Left kidney (tissue), 8 donors: ENCODE measurements at places on chromosomes 4 and X. TPM values are rescaled to one million over a fixed set of nuclear protein-coding genes. Genes with fewer than 3 reads are reported as not detected.

DNA sequence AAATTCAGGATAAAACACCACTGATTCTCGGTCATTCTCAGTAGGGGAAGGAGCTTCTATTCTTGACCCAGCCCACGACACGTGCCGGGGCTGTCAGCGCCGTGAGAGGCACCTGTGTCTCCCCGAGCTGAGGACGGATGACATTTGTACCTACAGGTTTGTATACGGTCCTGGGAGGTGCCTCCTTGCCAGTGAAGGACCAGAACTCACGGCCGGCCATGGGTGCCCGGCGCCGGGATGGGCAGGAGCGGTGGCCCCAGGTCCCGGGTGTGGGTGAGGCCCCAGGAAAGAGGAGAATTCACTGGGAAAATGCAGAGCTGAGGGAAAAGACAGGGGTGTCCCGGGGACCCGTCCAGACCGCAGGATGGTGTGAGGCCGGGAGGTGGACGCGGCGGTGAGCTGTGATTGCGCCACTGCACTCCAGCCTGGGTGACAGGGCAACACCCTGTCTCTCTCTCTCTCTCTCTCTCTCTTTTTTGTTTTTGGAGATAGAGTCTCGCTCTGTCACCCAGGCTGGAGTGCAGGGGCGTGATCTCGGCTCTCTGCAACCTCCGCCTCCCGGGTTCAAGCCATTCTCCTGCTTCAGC is 48.9 kb upstream of the PPP2R3B start:
- no peak for DNase-seq

- DNase-seq: no peak
These were observed 77.2 kb downstream of the JAKMIP1 start for GRCh38 chr4:6123116-6123515.

Gene ARX
- polyA plus RNA-seq: not detected

GRCh38 chr4:42396752-42397634 is at the start of gene SHISA3:
SHISA3 (plus strand) TSS chr4:42397488; CDS start chr4:42398057, 569 bp downstream.
- DNase-seq: peak; percentile 73

GRCh38 chr4:153647975-153648374 is 36.1 kb upstream of the TLR2 start:
- DNase-seq: no peak

DNA sequence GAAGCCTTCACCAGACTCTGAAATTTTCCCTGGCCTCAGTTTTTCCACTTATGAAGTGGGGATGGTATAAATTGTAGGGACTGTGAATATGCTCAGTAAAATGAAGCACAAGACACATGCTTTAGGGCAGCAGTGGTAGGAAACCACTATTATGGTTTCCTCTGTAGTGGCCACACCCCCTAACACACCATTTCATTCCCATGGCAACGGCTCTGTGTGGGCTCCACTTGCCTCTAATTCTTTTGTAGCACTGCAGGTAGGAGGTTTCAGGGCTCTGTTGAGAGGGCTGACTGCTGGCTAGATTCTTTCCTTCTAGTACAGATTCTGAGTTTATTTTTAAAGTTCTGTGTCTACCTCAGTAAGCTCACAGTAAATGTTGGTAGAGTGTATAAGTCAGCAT is 3.5 kb upstream of the VMA21 start:
- no peak for DNase-seq

GRCh38 chrX:108312011-108312410 is 126.2 kb downstream of the COL4A6 start:
- no peak for DNase-seq

DNA sequence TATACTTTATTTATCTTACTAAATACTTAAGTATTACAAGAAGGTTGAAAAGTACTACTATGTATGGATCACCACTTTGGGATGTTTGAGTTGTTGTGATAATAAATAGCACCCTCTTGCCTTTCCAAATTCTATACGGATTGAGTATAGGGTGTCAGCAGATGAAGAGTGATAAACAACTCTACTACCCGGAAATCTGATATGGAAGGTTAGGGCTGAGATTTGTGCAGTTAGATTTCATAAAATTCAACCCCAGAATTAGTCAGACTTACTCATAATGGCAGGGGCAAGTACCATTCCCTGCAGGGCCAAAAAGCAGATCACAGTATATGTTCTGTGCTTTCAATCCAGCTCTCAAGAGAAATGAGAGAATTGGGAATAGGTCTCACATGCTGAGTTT is 1008.9 kb upstream of the PCDH7 start:
- no peak for DNase-seq

DNA sequence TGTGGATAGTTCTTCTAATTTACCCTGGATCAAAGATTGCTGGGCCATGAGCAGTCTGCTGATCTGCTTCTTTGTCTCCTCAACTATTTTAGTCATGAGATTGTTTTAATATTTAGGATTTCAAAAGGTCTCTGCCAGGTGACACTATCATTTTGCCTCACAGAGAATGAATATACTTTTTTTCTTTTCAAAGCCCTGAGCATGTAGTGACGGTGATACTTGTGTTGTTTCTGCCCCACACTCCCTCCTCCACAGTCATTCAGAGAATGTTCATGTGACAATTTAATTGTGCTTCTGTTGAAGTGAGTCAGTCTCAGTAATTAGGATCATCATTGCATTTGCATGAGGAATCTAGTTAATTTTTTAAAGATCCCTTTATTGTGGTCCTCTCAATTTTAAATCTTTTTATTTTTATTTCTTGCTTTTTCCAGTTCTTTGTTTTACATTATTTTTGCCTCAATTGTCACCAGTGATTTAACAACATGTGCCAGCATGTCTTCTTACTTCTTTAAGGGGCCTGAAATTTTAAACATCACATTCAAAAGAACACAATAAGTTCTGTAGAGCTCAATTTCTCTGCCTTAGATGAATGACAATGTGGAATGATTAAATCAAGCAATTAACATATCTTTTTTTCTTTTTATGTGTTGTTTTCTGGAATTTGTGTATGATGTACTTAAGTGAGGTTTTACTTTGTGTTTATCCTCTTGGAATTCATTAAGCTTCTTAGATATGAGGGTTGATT is 12.3 kb downstream of the MMRN1 start:
- DNase-seq: no peak

GRCh38 chr4:113077575-113077974 is 28.1 kb downstream of the ANK2 start:
- no peak for DNase-seq

Gene STOX2
- 14.2 TPM for polyA plus RNA-seq

Gene P2RY4
- 0.48 TPM for polyA plus RNA-seq

Gene ACE2
- polyA plus RNA-seq: 55.0 TPM

DNA sequence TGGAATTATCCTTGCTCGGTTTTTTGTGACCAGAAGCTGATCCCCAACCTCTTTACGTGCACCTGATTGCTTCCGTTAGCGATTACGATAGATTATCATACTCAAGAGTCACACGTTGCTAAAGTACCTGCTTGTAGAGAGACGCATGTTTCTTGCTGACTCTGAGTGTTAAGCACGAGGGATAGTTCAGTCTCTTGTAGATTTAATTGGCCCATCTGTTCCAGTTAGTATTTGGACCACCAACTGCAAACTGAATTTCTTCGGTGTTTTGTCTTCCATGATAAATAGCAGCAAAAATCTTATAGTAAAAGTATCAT is 516 bp upstream of the COX18 start:
- no peak for DNase-seq

DNA sequence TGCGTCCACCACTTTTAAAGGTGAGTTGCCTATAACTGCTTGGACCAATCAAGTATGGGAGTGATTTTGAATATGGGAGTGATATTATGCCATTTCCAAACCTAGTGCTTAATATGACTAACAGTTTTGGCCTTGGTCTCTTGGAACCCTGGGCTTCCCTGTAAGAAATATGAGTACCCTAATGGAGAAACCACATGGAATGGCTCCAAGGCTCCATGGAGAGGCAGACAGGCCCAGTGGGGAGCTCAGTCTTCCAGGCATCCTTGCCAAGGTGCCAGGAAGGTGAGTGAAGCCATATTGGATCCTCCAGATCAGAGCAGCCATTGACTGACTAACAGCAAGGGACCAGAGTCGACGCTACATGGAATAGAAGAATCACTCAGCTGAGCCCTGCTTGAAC is 53.2 kb downstream of the MAML3 start:
- no peak for DNase-seq

Gene RADX
- 9.3 TPM for polyA plus RNA-seq

DNA sequence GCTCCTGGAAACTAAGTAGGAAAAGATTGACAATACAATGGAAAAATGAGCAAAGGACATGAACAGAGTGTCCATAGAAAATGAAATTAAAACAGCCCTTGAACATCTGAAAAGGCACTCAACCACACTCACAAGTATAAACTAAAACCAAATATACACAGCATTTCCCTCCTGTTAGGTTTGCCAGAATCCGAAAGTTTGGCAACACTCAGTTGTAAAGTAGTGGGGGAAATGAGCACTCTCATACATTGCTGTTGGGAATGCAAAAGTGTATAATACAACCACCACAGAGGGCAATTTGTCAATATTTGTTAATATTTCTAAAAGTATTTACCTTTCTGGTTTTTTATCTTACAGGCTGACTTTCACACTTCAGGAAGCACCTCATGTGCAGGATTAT is 84.2 kb upstream of the TMEM164 start:
- DNase-seq: no peak

Gene ARAP2
- 8.7 TPM for polyA plus RNA-seq

DNA sequence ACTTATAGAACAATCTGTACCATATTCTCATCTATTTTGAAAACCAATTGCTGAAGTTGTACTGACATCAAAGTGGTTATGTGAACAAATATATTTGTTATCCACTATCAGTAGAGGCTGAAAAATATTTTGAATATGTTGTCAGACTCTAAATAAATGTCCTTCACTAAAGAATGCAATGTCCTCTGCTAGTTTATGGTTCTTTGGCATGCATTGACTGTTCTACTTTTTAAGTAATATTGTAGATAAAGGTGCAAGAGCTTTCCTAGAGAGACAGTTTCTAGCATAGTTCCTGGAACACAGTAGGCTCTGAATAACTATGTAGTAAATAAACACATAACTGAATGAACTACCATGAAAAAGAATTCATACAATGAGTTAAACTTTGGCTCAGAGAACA is 18.2 kb upstream of the COX7B2 start:
- no peak for DNase-seq

GRCh38 chrX:20571611-20572010 is 304.9 kb upstream of the RPS6KA3 start:
- DNase-seq: no peak

Gene TCEAL6
- polyA plus RNA-seq: 0.25 TPM

Gene AFF2
- 6.5 TPM for polyA plus RNA-seq

DNA sequence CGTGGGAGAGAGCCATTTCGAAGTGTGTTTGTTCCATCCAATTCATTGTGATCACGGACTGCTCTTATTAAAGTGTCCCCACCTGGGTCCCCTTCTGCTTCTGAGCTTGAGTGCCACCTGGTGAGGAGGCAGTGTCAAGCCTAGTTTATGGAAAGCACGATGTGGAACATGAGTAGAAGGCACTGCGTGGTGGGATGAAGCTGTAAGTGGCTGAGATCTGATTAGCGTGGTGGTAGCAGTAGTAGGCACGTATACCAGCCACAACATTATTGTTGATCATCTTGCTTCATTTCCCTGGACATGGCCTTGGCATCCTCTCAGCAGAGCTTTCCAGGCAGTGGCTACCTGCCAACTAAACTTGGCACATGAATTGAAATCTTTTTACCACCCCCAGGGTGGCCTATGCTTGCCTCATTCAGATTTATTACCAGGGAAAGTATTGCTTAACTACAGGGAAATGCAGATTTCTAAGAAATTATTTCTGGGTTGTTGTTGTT is 46.4 kb downstream of the GPAT3 start:
- DNase-seq: no peak

GRCh38 chrX:153897899-153898298 is 6.6 kb upstream of the AVPR2 start:
- no peak for DNase-seq

- peak; percentile 39 for DNase-seq
These were observed 59.9 kb downstream of the GK start for GRCh38 chrX:30713061-30713525.

DNA sequence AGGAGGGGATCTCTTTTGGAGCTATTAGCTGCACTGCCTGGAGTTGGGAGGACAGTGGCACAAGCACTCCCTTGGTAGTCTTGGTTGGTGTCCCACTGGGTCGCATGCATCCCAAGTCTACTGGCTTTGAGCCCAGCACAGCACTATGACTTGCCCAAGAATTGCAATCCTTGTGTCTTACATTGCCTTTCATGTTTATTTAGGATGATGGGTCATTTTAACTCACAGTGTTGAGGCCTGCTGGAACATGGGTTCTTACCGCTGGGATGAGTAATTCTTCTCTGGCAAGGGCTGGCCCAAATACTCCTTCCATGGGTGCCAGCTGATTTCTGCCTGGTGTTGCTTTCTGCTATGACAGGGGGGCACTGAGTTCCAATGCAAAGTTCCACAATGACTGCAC is 185.5 kb downstream of the TEX13C start:
- no peak for DNase-seq

- DNase-seq: no peak
These were observed 50.9 kb downstream of the NFKB1 start for GRCh38 chr4:102551958-102552565.

Gene AFAP1
- polyA plus RNA-seq: 21.7 TPM

Gene SLC16A2
- 30.5 TPM for polyA plus RNA-seq

DNA sequence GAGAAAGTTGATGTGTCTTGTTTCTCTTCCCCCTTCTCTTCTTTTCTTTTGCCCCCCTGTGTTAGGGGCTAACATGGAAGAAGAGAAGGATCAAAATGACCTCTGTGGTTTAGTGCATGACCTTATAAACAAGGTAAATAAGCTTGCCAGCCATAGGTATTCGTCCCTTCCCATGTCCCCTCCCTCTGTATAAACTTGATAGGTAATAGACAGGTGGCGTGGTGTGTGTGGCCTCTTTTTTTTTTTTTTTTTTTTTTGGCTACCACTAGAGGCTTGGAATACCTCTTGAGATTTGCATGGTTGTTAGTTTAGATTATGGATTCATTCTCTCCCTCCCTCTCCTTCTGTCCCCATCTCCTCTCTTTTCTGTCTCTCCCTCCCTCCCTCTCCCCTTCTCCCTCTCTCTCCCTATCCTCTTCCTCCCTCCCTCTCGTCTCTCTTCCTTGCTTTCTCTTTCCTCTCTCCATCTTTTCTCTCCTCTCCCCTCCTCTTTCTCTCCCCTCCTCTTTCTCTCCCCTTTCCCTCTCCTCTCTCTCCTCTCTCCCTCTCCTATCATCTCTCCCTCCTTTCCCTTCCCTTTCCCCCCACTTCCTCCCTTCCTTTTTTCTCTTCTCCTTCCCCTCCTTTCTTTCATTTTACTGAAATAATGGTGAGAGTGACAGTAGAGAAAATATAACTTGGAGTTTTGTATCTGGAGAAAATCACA is 134.4 kb downstream of the AFF1 start:
- no peak for DNase-seq

- DNase-seq: no peak
These were observed 156.8 kb downstream of the TEX13A start for GRCh38 chrX:105063743-105064142.

- no peak for DNase-seq
These were observed 1.5 kb upstream of the PLAC1 start for GRCh38 chrX:134659761-134660160.

DNA sequence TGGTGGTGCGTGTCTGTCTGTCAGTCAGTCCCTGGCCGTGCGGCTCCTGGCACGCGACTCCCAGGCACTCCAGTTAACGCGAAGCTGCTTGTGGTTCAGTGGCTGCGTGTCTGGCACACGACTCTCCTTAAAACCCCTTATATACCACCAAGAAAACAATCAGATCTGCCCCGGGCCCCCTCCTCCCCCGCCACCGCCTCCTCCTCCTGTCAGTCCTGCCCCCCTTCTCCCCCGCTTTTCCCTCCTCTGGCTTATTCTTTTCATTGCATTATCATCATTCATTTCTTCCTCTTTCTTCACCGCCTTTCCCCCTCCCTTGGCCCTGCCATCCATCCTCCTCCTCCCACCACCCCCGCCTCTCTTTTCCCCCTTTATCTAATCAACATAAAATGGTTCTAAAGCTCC is at the start of gene NEUROG2:
NEUROG2 (minus strand) TSS at position 115 of the 405 bp plus-strand sequence. CDS start 705 bp downstream, outside the sequence.
- DNase-seq: no peak
